NCI-H460 (cell line): ENCODE measurements at places on chromosomes 12 and 14.

DNA sequence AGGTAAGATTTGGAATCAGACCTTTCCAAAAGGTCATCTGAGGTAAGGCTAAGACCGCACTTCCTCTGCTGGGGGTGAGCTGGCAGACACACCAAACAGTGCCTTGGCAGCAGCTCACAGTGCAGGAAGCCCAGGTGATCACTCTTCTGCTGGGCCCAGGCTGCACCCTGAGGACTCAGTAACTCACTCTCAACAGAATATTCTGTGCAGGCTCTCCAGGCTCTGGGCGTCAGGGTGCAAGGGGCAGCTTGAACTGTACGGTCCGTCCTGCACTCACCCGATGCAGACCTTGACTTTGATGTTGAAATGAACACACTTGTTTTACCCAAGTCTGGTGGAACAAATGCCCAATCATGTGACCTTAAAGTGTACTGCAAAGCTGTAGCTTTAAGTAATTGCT is 6.0 kb downstream of the ALKBH2 start:
- DNase-seq: no peak

GRCh38 chr12:12007001-12007712 is 63.6 kb upstream of the BCL2L14 start:
- DNase-seq: no peak

DNA sequence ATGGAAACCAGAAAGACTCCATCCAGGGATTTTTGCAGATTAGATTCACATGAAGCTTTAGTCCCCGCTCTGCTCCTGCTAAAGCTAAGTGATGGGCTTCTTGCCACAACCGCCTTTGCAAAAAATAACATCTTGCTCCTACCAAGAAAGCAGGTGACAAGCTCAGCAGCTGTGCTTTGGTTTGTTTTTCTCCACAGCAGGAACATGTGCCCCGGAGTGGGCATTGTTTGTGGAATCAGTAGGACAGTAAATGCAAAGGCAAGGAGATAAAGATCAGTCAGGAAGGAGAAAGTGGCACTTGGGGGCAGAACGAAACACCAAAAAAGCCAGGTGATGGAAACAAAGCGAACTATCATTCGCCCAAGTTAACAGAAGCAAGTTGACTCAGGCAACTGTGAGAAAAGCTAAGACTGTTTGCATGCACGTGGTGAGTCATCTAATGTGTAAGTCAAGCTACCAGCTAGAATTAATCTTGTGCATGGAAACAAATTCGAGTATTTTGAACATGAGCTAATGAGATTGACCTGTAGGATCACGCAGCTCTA is 165.5 kb upstream of the PLXNC1 start:
- DNase-seq: no peak

- DNase-seq: no peak
These were observed 19.5 kb downstream of the ARL6IP4 start for GRCh38 chr12:122999986-123000420.

GRCh38 chr12:120376934-120377572 is 8.1 kb upstream of the MSI1 start:
- no peak for DNase-seq

DNA sequence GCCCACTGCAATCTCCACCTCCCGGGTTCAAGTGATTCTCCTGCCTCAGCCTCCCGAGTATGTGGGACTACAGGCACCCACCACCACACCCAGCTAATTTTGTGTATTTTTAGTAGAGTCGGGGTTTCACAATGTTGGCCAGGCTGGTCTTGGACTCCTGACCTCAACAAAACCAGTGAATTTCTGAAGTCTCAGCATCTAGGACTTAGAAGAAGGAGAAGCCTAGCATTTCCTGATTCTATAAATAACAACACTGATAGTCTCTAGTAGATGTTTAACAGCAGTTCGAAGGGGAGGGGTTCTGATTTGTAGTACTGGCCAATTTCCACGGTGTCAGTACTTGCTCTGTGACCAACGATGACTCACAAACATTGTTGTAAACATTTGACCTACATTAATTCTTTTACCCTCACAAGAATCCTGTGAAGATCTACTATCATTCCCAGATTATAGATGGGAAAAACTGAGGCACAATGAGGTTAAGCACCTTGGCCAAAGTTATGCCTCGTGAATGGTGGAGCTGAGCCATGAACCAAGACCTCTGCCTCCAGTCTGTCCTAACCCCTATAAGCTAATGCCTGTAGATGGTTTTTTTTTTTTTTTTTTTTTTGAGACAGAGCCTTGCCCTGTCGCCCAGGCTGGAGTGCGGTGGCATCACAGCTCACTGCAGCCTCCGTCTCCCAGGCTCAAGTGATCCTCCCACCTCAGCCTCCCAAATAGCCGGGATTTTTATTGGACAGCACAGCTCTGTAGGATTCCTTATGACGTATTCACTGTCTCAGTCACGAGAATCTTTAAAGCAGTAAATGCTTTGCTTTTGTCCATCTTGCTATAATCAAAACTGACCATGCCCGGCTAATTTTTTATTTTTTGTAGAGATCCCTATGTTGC is 5.2 kb downstream of the P2RX4 start:
- DNase-seq: peak; percentile 39

DNA sequence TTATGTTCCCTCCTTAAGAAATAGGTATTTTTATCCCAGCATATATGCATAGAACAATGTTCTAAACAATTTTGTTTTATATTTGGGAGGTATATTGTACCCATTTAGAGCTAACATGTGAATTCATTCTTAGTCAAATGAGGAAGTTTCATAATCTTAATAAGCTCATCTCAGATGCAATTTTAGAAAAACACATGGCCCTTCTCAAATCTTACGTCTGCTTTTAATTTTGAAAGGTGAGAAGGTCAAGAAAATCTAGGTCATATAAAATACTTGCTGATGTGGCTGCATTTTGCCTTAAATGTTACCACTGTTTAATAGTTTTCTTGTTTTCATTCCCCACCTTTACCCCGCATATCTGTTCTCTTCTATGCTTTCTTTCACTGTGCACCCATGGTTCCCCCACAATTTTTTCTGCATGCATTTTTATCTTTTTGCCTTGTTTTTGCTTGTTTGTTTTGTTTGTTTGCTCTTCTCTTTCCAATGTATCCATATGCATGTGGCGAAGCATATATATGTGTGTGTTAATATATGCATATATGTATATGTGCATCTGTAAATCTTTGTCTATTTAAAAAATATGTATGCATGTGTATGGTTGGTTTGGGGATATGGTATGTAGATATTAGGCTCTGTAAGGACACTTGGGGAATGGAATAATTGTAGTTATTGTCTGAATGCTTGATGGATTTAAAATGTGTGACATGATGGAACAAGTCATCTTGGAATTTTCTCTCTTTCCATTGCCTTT is 317.1 kb downstream of the BCAT1 start:
- no peak for DNase-seq

DNA sequence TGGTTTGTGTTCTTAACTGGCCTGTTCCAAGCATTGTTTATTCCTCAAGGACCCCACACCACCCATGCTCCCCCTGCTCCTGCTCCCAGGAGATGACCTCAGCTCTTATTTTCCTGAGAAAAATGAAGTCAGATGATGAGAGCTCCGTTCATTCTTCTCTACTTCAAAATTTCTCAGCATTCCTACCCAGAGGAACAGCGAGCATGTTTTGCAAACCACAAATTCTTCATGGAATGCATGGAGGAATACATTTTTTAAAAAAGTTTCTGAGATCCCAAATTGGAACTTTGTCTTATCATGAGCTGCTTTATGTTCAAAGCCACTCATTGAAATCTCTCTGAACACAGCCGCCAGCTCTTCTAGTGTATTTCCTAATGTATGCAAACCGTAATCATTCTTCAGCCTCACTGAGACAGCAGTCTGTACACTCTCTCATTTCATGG is 44.9 kb downstream of the SYNE2 start:
- DNase-seq: no peak

- DNase-seq: no peak
These were observed 67.9 kb downstream of the DPF3 start for GRCh38 chr14:72826039-72826438.

DNA sequence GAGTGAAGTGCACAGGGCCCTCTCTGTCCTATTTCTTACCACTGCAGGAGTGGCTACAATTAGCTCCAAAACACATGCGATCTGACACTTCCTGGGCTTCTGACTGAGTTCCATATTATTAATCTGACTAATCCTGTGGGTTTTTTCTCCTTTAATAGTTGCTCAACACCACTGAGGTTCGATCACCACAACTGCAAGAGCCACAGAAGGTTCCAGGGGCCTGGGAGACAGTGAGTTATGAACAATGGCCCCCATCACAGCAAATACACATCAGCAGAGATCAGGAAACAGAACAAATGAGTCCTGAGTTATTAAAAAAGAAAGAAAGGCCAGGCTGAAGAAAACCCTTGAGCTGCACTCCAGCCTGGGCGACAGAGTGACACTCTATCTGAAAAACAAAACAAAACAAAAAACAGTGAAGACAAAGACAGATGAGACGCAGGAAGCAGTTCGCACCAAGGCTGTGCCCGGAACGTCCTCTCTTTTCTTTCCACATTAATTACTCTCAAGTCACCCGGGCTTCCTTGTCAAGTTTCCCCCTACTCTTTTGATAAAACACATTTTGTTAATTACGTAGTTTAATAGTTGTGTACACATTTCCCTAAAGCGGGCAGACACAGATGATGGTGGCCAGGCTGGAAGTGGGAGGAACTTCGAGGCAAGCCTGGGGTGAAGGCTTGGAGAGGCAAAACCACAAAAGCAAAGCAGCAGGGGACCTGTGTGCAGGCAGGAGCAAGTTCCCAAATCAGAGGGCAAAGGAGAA is 42.7 kb downstream of the CDC42BPB start:
- DNase-seq: no peak

DNA sequence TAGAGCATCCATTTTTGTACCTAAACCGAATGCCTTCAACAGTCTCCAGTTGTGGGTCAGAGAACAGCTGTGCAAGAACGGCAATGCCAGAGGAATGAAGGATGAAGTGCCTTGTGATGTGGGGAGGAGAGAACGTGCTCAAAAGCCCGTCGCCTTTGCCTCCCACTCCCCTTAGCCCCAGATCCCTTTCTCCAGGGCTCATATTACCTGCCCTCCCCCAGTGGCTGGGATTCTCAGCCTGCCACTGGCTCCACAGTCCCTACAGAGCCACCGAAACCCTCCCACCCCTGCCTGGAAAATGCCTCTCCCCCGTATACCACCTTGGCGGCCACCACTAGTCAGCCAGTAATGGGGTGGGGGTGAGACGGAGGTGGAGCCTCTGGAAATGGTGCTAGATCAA is 158.5 kb downstream of the ZFP36L1 start:
- no peak for DNase-seq

DNA sequence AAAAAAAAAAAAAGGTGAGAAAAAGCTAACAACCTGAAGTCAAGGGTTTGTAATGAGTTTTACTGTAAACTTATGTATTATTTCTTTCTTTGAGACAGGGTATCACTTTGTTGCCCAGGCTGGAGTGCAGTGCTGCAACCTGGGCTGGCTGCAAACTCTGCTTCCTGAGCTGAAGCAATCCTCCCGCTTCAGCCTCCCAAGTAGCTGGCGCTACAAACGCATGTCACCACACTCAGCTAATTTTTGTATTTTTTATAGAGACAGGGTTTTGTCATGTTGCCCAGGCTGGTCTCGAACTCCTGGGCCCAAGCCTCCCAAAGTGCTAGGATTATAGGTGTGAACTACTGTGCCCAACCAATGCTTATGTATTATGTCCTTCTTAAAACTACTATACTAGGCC is 9.2 kb downstream of the ATF7 start:
- no peak for DNase-seq

DNA sequence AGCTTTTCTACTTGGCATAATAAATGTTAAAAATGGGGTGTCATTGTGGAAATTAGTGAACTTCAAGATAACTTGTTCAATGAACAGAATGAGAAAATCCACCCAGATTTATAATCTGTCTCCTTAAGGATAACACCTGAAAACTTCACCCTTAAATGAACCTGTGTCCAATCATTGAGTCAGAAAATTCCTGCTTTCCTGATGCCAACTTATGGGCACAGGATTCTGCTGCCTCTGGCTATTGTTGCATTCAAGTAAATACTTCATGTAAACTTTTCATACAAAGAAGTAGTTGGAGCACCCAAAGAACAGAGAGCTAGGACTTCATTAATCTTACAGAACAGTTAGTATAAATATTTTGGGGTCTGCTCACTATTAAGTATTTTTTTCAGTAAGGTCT is 98.9 kb upstream of the PLEKHA5 start:
- DNase-seq: no peak

DNA sequence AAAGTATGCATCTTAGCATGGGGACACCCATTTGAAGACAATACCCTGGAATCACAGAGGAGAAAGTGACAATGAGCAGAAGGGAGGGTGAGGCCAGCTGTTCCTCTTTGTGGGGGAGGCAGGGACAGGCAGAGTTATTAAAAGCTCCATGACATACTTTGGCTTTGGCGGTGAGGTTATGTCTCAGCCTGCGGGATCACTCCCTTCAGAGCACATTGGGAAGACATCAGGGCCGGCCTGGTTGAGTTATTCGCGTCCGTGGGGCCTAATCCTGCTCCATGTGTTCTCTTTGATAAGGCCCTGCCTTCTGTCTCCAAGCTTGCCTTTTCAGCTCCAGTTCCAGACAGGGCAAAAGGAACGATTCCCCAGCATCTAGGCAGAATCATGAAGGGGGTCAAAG is 98.8 kb upstream of the NTF3 start:
- DNase-seq: no peak

- no peak for DNase-seq
These were observed 94.7 kb downstream of the DIP2B start for GRCh38 chr12:50599366-50600095.

GRCh38 chr12:27148791-27149190 is 66.4 kb upstream of the C12orf71 start:
- no peak for DNase-seq

GRCh38 chr12:27696293-27696652 is at the start of gene REP15:
Gene REP15 (plus strand): TSS chr12:27696447. CDS start chr12:27696563, 116 bp downstream.
- no peak for DNase-seq

DNA sequence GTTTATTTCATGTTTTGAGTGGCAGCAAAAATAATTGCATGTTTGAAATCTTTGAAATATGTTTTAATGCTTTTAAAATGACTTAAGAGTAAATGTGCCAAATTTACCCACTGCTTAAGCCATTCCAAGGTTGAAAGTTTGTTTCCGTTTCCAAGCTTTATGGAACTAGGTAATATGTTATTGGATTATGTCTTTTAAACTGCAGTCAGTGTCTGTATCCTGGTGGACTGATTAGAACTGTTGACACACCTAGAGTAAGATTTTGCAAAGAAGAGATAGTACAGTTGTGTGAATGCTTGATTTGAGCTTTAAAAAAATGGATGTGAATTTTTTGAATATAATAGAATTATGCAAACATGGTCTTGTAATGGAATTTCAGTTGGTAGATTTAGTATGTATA is 135.1 kb downstream of the DERA start:
- DNase-seq: no peak

- DNase-seq: no peak
These were observed 2.2 kb upstream of the DCD start for GRCh38 chr12:54650409-54650808.

DNA sequence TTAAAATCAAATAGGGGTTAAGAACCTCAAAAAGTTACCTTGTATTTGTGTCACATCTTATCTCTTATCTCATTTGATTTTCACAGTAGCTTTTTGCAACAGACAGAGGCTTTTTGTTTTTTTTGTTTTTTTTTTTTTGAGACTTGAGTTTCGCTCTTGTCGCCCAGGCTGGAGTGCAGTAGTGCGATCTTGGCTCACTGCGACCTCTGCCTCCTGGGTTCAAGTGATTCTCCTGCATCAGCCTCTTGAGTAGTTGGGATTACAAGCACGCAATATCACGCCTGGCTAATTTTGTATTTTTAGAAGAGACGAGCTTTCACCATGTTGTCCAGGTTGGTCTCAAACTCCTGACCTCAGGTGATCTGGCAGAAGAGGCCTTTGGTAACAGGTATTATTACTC is 25.7 kb downstream of the RDH12 start:
- DNase-seq: no peak

GRCh38 chr14:106222731-106223130 is 696.3 kb downstream of the TMEM121 start:
- DNase-seq: no peak

- no peak for DNase-seq
These were observed 7.3 kb downstream of the PLD4 start for GRCh38 chr14:104931771-104932675.
